Germinal center (tissue), 1 donor: ENCODE measurements at places on chromosomes 1 and 21.
A peak's percentile ranks its signal among the peaks of the same experiment; 100 is the strongest.

DNA sequence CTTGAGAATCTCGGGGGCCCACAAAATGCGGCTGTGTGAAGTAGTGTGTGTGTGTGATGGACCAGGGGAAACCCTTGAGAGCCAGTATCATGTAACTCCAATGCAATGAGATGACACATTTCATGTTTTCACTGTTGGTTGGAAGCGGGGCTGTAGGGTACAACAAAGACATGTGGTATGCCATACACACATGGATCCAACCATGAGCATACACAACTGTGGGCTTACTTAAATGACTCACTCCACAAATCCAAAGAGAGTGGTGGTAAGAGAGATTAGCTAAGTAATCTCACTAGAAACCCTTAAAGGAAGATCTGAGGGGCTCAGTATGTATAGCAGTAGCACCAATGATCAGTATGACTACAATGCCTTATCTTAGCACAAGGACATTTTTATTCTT, 225.7 kb downstream of the SIPA1L2 start:
- DNase-seq, result no peak

GRCh38 chr1:221667504-221667903, 74.4 kb downstream of the DUSP10 start:
- DNase-seq, result no peak

GRCh38 chr1:232196042-232196441, 433.9 kb downstream of the SIPA1L2 start:
- DNase-seq, result no peak

DNA sequence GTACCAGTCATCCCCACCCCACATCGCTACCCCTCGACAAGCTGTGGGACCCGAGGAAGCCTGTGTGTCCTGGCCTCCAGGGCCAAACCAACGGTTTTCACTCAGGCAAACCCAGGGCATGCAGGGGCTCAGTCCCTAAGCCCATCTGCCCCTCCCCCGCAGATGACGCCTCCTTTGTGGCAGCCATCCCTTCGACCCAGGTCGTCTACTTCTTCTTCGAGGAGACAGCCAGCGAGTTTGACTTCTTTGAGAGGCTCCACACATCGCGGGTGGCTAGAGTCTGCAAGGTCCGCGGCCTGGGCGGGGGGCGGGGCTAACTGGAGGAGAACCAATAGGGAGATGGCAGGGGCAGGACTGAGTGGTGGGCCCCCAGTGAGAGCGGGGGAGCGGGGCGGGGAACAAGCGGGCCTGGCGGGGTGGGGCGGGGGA, 7.4 kb downstream of the SEMA4A start:
- no peak for DNase-seq

- DNase-seq, result no peak
Measured at GRCh38 chr21:44702111-44702972, 5.4 kb downstream of the KRTAP10-12 start.

DNA sequence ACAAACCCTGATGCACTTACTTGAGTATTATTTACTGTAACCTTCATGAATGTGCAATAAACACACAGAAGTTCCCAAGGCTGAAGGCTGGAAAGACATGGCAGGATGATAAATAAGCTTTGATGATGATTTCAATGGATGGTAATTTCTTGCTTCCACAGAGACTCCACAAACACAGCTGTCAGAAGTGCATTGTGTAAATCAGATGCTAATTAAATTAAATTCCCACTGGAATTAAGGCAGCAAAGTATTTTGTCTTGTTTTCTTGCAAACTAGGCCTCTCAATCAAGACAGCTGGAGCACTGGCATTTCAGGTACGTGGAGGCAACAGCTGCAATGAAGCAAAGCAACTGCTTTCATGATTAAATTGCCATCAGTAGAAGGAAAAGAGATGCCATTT, 24.1 kb downstream of the FAM177B start:
- no peak for DNase-seq

DNA sequence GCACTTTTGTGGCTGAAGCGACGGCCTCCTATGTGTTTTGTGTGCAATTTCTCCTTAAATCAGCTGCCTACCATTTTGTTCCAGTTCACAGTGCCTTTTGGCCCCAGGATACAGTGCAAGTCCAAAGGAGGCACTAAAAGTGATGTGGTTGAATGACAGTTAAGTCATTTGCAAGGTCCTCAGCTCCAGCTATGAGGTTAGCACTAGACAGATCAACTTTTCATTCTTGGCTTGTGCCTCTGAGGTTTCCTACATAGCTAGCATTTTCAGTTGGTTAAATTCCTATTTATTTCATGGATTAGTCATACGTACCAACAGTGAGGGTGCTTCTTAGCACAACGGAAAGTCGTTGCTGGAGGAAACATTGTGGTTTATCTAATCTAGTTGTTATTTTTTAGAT, 59.3 kb upstream of the NTPCR start:
- DNase-seq, result no peak

DNA sequence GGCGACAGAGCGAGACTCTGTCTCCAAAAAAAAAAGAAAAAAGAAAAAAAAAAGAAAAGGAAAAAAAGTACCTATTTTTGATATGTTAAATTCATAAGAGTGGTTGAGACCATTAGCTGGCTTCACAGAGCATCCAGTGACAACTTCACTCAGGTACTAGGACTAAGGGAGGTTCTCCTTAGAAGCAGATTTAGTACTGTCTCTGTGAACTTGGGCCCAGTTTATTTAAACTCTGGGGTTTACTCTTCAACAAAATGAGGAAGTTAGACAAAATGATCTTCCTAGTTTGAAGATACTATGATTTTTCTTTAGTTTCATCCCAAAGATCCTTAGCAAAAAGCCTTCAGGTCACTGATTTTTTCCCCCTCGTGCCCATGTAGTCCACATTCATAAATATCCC, 21.2 kb downstream of the MACO1 start:
- DNase-seq, result no peak

- no peak for DNase-seq
Measured at GRCh38 chr1:21311016-21311415, 20.8 kb upstream of the ECE1 start.

GRCh38 chr1:2174348-2175054, 20.1 kb downstream of the FAAP20 start:
- DNase-seq, result peak; percentile 67

DNA sequence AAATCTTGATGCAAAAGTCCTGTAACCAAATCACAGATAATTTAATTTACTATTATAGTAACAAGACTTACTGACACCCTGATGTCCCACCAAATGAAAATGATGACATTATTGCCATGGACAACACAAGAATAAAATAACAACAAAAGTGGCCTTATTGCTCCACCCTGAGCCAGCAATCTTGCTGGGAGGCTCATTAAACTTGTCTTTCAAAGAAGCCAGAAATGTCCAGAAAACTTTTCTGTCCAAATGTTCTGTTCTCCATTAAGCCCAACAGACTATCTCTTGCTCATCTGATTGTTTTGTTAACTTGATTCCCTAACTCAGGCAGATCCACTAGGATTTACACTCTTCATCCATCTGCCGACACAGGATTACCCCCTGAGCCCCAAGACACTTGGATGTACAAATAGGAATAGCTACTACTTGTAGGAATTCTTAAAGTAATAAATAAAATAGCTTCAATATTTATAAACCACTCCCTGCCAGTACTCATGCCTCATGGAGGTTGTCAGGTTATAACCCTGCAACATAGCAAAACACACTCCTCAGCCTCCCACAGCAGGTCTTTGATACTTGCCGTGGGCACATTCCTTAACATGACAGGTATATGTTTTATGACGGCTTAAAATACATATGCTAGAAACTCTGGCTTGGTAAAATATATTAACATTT, 84.9 kb downstream of the PTPN14 start:
- no peak for DNase-seq
